KG1 (cell line): ENCODE measurements at places on chromosomes 3 and 15.

GRCh38 chr3:52795298-52795900, 803 bp downstream of the ITIH3 start:
- DNase-seq = no peak

- DNase-seq = no peak
Observed at GRCh38 chr15:55587321-55588069, 650 bp downstream of the PYGO1 start.

- no peak for DNase-seq
Observed at GRCh38 chr15:68592544-68592943, 13.8 kb downstream of the CORO2B start.

DNA sequence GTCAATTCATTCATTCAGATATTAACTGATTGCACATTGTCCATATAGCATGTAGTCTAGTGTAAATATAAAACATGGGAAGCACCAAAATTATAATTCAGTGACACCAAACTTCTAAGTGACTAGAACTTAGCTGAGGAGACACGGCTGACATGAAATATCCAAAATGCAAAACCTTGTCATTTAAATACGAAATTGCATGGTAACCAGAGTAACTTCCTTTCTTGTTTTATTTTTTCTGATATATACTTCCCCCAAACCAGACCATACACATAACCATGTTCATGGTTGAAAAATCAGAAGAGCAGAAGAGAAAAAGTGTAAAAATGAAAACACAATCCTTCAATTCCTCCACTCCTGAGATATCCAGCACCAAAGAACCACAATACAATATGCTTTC, 38.0 kb downstream of the CBLB start:
- no peak for DNase-seq

- no peak for DNase-seq
Observed at GRCh38 chr3:114557791-114558190, 264.0 kb downstream of the TIGIT start.

DNA sequence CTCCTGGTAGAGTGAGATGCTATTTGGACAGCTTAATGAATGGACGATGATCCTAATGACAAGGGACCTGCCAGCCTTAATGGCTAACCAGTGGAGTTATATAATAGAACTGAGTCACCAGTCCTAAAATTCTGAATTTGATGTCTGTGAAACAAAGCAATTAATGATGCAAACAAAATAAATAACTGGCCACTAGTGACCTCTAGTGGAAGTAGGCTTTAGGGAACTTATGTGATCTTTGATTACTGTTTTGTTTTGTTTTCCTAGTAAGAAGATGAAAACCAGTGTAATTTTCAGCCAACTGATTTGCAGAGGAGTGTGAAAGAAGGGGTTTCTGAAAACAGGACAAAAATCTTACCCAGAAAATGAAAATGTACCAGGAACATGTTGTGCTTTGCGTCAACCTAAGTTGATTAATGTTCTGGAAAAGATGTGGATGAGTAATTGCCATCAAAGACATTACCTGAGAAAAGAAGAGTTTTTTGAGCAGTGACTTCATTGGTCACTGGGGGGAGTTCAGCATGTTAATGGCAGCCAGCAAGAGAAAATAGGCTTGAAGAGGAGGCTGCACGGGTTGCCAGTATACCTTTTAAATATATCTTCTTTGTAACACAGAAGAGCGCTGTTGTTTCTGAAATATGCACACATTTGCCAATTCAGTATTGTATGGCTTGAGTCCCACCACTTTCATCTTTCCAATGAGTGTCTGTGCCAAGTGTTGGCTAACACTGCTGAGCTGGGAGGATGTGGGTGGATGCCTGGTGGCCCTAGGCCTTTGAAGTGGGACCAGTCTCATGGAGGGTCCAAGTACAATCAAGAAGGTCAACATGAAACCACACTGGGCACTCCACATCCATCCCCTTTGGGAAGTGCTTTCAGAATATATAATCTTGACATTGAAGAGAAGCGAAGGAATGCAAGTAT, 9.3 kb downstream of the VEPH1 start:
- peak; percentile 12 for DNase-seq

- no peak for DNase-seq
Observed at GRCh38 chr3:195239121-195239520, 31.8 kb downstream of the XXYLT1 start.

- no peak for DNase-seq
Observed at GRCh38 chr15:34709866-34710265, 44.9 kb downstream of the GJD2 start.

GRCh38 chr3:188336178-188336577, 182.2 kb downstream of the LPP start:
- DNase-seq = no peak

GRCh38 chr3:45524565-45524964, 70.0 kb upstream of the LIMD1 start:
- no peak for DNase-seq

DNA sequence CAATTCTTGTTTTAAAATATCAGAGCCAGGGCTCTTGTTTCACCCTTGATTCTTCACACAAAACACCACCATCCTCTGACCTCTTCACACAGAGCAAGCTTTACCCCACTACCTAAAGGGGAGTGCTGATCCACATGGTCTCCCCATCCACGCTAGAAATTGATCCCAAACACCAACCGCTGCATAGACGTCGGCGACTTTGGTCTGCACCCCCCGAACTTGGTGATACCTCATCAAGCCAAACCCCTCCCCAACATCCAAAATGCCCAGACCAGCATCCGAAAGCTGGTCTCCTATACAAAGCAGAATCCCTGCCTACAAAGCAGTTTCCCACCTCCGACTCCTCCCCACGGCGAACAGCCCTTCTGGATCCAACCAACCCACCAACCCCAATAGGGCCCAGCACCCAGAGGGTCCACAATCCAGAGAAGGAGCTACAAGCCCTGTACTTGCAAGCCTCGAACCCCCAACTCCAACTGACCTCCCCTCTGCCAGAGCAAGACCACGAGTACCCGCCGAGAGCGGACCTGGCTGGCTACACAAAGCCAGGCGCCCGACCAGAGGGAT, 25.8 kb upstream of the MTHFS start:
- no peak for DNase-seq

DNA sequence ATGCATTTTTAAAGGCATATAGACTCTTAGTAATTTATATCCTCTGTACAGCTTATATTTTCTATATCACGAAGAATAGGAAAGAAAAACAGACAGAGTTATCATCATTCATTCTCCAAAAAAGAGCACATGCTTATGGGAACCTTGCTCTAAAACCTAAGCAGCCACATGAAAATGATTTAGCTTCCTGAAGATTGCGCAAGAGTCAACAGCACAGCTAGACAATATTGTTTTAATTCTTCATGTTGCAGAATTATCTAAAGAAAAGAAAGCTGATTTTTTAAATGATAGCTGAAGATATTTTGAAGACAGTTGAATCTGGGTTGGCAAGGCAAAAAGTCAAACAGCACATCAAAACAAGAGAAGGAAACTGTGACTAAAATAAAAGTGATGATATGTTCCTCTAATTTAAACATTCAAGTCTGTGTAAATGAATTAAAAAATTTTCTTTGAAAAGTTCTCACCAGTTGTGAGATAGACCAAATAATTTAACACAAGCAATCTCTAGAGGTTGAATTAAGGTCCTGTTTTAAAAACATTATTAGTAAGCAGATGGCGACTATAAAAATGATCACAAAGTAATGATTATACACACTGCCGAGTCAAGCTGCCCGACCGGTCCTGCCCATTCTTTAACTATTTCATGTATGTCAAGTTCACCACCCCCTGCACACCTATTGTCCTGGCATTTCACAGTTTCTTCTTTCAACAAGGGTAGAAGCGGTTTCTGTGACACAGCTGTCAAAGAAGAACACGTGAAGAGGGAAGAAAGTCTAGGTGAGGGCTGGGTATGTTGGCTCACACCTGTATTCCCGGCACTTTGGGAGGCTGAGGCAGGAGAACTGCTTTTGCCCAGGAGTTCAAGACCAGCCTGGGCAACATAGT, 74.2 kb upstream of the BHLHE40 start:
- no peak for DNase-seq

DNA sequence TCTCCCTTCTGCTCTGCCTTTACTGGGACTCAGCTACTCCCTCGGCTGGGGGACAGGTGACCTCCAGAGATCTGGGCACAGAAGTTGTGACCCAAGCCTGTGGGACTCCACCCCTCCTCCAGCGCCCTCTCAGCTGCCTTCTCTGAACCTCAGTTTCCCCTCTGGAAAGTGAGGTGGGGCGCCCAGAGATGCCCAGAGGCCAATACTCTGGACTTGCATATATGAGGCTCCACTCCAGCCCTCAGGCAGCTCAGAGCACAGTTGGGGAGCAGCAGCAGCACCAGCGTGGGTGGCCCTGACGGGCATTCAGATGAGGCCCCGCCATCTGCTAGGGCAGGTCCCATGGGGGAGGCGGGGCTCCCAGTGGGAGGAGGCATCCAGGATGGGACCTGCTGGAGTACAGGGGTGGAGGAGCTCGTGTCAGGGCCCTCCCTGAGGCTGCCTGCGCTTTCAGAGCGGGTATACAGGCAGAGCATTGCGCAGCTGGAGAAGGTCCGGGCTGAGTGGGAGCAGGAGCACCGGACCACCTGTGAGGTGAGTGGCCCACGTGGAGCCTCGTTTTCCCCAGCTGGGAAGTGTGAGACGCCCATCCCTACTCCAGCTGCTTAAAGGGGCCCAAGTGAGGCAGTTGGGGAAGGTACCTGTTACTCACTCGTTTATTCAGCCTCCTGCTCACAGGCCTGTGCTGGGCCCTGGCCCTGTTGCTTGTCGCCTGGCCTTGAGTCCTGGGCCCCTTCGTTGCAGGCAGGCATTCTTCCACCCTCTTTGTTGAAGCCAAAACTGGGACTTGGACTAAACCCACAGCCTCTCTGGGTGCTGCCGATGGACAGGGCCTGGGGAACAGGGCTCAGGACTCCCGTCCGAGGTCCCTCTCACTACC, 35.4 kb downstream of the PSTPIP1 start:
- DNase-seq = no peak

GRCh38 chr3:101970905-101971304, 121.6 kb downstream of the NFKBIZ start:
- DNase-seq = no peak

GRCh38 chr3:179147873-179148615, at the start of gene PIK3CA:
PIK3CA (plus strand) TSS chr3:179148357; CDS start chr3:179198826, 50,469 bp downstream.
- peak; percentile 86 for DNase-seq

DNA sequence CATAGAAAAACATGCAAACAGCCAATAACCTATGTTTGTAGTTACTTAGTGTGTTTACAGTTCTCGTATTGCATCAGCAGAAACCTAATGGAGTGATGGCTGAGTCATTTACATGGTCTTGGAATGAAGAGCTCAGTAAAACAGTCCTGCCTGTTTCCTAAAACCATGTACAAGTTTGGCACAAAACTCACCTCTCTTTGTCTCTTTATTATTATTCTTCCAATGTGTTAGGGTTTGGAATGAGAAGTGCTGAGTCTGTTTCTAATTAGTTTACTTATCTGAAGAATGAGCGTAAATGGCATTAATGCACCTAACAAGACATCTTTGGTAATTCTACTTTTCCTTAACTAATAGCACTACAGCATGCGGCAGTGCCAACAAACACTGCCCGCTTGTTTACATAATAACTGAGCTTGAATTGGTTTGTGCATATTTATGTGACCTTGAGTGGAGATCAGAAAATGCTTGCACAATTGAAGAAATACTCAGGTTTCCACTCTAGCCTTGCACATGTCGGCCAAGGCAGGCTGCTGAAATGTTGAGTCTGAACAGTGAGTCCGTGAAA, 385.4 kb upstream of the SEMA6D start:
- no peak for DNase-seq

DNA sequence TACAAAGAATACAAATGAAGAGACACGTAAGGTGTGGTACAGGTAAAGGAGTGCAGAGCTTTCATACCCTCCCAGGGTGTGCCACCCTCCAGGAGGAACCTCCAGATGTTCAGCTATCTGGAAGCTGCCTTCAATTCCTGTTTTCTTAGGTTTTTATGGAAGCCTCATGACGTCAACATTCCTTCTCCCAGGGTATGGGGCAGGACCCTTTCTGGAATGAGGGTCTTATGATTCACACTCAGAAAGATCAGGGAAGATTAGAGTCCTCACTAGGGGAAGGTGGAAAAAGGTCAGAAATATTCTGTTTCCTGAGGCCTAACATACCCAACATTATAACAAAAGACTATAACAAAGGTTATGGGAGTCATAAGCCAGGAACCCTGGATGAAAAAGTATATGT, 99.8 kb upstream of the PLCL2 start:
- no peak for DNase-seq

- no peak for DNase-seq
Observed at GRCh38 chr3:158097593-158098308, 8.5 kb downstream of the SHOX2 start.

DNA sequence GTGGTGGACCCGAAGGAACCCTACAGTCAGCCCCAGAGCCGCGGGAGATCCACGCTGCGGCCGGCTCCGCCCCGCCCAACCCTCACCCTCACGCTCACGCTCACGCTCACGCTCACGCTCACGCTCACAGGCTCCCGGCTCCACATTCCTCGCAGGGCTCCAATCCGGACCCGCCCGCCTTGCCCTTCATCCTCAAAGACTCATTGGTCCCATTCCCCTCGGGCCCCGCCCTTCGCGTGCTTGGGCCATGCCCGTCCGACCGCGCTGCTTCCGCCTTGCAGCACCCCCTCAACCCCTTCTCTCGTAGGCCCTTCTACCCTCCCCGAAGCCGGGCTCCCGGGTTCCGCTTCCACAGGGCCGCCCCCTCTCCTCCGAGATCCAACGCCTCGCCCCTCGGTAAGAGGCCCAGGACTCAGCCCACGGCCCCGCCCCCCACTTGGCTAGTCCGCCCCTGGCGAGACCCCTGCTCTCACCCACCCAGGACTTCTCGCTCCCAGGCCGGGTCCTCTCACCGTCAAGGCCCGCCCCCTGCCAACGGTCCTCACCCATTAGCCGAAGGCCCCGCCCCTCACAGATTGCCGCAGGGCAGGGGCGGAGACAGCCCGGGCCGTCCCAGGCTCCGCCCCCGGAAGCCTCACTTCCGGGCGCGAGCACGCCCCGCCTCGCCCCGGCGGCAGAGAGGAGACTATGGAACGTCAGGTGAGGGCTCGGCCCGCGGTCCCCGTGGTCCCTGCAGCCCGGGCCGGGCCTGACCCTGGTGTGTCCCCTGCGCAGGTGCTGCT, at the start of gene APEH:
APEH (plus strand) TSS at position 637 of the 782 bp plus-strand sequence; CDS start at position 688, 51 bp downstream.
- DNase-seq = no peak

- no peak for DNase-seq
Observed at GRCh38 chr3:38152609-38153008, 12.7 kb upstream of the OXSR1 start.

GRCh38 chr3:146128939-146129338, 32.0 kb downstream of the PLOD2 start:
- no peak for DNase-seq

GRCh38 chr3:112101916-112102315, 15.7 kb downstream of the C3orf52 start:
- no peak for DNase-seq

GRCh38 chr3:111739311-111739911, 119.7 kb upstream of the PHLDB2 start:
- no peak for DNase-seq

GRCh38 chr15:79041601-79042168, 48.9 kb downstream of the RASGRF1 start:
- DNase-seq = no peak

GRCh38 chr15:78358102-78358870, 18.1 kb downstream of the CRABP1 start:
- no peak for DNase-seq
